ENCODE measurements at places on chromosomes 16 and 17.

GRCh38 chr16:48450367-48450766, 65.2 kb upstream of the SIAH1 start:
- no peak for DNase-seq

- DNase-seq: peak; percentile 70
These were observed 27.4 kb upstream of the CACNA1H start for GRCh38 chr16:1125471-1125870.

GRCh38 chr16:73521499-73521898, 473.6 kb upstream of the ZFHX3 start:
- no peak for DNase-seq

GRCh38 chr17:4529533-4530152, 25.5 kb downstream of the MYBBP1A start:
- no peak for DNase-seq

DNA sequence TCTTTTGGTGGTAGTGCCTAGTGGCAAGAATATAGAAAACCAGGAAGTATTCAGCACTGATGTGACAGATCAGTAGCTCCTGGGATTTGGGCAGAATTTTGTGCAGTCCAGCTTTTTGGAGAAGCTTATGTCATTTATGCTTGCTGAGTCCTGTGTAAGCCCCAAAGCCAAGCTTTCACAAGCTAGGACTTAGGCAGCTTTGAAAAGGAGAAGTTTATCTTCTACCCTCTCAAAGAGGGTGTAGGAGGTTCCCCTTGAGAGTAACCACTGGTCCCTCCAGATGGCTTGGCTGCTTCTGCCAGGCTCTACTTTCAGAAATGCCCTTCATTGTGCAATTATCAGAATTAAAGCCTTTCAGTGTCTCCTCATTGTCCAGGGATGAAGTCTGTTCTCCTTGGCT, 78.8 kb downstream of the CES1 start:
- DNase-seq: no peak

DNA sequence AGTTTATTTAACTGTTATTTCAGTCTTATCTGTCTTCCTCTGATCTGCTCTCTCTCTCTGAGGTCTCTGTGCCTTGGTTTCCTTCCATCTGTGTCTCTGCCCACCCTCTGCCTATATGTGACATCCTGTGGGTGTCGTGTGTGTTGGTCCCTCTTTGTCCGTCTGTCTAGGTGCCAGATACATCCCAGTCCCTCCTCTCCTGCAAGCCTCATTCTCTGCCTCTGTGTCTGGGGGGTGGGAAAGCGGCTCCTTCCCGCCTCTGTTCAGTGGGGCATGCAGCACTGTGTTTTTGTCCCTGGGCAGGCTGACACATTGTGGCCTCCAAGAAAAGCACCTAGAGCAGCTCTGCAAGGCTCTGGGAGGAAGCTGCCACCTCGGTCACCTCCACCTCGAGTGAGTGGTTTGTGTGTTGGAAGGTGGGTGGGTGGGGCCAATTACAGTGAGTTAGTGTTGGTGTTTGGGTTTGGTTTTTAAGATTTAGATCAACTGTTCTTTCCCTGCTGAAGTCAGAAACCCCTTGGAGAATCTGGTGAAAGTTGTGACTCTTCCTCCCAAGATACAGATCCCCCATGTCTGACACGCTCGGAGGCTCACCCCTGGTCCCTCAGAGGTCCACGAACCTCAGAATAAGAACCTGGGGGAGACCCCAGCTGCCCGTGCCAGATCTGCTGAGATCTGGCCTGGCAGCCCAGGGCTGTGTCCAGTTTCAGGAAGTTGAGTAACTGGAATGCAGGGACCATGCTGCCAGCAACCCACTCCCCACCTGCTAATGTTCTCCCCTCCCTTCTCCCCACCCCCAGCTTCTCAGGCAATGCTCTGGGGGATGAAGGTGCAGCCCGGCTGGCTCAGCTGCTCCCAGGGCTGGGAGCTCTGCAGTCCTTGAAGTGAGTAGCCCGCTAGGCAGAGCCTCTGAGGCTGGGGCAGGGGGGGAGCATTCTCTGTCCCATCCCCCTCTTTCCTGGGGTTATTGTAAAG, 50.9 kb upstream of the CPNE2 start:
- DNase-seq: no peak

DNA sequence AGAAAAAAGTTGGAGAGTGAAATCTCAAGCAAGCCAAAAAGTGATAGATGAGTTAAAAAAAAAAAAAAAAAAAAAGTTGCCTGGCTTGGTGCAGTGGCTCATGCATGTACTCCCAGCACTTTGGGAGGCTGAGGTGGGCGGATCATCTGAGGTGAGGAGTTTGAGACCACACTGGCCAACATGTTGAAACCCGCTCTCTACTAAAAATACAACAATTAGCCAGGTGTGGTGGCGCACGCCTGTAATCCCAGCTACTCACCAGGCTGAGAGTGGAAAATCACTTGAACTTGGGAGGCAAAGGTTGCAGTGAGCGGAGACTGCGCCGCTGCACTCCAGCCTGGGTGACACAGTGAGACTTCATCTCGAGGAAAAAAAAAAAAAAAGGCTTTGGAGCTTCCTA, 668.8 kb downstream of the WWOX start:
- no peak for DNase-seq

DNA sequence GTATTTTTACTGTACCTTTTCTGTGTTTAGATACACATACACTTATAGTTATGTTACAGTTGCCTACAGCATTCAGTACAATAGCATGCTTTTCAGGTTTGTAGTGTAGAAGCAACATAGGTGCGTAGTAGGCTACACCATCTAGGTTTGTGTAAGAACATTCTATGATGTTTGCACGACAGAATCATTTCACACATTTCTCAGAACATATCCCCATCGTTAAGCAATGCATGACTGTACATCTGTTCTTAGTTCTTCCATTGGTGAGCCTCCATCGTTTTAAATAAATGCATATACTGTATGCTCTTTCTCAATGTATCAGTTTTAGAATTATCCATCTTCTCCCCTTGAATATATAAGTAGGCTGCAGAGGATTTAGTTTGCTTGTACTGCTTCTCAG, 122.6 kb downstream of the PITPNC1 start:
- DNase-seq: no peak

- no peak for DNase-seq
These were observed 1.9 kb downstream of the CEMP1 start for GRCh38 chr16:2529061-2529931.

GRCh38 chr17:1617620-1618174, 10.9 kb downstream of the SLC43A2 start:
- peak; percentile 94 for DNase-seq

DNA sequence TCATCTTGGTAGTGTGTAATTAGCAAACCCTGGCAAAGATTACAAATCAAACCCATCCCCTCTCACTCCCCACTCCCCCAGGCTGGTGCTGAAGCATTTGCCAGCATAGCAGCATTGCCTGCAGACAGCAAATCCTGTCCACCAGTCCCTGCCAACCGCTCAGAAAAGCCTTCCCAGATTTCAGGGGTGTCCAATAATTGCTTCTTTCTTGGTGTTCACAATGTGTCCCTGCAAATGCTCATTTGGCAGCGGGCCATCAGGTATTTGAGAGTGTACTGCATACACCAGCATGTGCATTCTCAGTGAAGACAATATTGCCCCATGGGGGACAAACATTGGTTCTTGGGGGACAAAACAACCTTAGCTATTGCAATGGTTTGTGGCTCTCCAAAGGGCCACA, 28.2 kb downstream of the ORC6 start:
- no peak for DNase-seq

DNA sequence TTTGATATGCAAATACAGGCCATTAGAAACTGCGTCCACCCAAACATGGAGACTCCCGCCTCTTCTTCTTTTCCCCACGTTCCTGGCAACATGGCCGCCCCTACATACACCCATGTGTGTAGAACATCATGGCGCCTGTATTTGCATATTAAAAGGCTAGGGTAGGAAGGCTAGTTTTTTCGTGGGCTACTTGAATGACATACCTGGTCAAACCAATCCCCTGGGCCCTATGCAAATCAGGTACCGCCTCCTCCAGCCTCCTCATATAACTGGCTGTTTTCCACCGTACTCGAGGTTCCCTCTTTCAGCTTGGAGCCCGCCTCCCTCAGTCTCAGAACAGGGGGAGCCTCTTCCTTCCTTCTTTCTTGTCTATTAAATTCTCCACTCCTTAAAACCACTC, 840 bp upstream of the CD300LB start:
- no peak for DNase-seq

DNA sequence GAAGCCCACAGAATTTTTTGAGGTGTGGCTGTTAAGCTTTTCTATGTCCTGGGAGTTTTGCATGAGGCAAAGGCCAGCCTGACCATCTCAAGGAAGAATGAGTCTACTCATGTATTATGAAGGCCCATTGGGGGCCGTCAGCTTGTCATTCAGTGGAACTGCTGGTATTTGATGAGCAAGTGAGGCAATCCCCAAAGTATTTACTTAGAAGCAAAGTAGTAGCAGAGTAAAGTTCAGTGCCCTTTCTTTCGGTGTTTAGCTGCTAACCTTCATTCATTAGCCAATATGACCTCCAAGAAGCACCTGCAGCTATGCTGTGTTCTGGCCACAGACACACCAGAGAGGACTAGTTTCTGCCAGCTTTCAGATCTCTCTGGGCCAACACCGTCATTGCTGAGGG, 80.2 kb downstream of the RPA1 start:
- no peak for DNase-seq

DNA sequence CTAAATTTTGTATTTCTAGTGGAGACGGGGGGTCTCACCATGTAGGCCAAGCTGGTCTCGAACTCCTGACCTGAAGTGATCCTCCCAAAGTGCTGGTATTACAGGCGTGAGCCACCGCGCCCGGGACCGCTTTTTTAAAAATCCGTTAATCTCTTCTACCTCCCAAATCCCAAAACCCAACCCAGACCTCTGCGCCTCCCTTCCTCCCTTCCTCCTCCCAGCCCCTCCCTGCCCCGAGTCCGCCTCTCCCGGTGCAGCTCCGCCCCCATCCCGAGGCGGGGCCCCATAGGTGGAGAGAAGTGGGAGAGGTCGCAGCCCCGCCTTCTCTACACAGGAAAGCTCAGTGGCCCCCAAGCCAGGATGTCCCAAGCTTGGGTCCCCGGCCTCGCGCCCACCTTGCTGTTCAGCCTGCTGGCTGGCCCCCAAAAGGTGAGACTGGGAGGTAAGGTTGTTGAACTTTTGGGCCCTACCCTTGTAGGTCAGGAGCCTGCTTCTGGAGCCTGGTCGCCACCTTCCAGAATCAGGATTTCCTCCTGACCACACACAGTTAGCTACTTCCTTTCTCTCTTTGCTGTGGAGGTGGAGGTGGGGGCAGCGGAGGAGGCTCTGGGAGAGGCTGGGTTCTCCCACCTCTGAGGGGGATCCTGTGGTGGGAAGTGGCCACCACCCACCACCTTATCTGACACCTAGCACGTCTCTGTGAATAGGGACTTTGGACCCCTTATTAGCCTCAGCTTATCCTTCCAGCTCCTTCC, at the start of gene TMEM92:
TSS of gene TMEM92 (plus strand) at position 325 of the 755 bp plus-strand sequence. CDS start at position 361, 36 bp downstream.
- peak; percentile 91 for DNase-seq

GRCh38 chr16:29825145-29826044, 5.1 kb downstream of the MVP start:
- DNase-seq: peak; percentile 79

DNA sequence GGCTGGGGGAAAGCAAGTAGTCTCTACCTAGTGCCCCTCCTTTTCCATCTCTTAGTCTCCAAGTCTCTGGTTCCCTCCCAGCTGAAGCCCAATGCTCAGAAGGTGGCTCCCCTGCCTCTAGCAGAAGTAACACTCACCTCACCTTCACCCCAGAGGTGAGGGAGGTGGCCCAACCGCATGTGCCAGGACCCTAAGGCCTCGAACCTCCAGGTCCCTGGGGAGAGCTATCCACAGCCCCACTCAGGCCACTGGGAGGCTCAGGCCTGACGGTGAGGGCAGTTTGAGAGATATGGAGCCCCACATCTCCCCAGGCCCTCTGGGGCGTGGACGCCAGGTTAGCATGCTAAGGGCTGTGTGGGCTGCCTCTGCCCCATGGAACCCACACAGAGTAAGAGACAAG, 5.8 kb downstream of the CBLN1 start:
- DNase-seq: no peak

- no peak for DNase-seq
These were observed 99.0 kb upstream of the CDH5 start for GRCh38 chr16:66267292-66268014.

DNA sequence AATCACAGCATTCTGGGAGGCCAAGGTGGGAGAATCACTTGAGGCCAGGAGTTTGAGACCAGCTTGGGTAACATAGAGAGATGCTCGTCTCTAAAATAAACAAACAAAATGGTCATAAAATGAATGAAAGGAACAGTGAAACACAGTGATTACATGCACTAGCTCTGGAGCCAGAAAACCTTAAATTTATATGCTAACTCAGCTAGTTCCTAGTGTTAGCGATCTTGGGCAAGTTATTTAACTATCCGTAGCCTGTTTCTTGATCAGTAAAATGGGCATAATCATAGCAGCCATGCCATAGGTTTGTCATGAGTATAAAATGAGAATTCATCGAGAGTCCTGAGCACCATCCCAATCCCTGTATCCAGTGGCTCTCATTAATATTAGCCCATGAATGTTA, 271.0 kb downstream of the GRIN2A start:
- no peak for DNase-seq

DNA sequence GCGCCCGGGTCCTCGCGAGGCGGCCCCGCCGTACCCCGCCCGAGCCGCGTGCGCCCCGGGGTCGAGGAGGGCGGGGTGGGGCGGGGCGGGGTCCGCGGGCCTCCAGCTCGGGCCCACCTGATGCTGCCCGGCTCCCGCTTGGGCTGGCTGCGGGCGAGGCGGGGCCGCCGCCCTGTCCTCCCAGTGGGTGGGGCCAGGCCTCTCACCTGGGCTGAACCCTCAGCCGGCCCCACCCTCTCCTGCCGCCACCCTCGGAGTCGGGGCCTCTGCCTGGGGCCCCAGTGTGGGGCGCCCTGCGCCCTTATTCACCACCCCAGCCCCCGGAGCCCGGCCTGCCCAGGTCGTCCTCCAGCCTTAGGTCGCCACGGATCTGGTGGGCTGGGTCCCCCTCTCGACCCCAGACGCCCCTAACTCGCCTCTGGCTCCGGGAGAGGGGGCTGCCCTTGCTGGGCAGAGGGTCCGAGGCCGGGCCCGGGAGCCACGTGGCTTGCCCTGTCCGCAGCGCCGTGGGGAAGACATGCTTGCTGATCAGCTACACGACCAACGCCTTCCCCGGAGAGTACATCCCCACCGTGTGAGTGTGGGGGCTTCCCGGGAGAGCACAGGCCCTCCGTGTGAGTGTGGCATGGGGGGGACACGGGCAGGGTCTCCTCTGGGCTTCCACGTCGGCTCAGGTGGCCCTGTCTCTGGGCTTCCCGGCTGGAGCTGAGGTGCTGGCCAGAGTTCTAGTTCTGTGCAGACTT, 578 bp downstream of the RAC3 start:
- no peak for DNase-seq

DNA sequence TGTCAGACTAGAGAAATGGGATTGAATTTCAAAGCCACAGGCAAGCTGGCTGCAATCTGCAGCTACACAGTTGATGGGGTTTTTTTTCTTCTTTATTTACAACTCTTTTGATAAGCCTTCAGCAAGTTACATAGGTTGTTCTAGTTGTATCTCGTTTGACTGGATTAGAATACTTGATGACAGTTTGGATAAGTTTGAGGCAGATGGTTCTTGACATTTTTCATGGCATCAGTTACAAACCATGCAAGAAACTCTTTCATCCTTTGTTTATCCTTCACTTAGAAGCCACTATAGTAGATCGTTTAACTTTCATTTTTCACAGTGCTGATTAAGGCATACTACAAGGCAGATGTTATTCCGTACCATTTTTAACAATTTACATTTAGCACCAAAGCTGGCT, 238.9 kb downstream of the TOX3 start:
- DNase-seq: no peak

- peak; percentile 89 for DNase-seq
These were observed 51.2 kb upstream of the DHX40 start for GRCh38 chr17:59513934-59514841.

All from large intestine (tissue), 12 donors.